ENCODE measurements at places on chromosomes 1 and 21.
A peak's percentile ranks its signal among the peaks of the same experiment; 100 is the strongest.

DNA sequence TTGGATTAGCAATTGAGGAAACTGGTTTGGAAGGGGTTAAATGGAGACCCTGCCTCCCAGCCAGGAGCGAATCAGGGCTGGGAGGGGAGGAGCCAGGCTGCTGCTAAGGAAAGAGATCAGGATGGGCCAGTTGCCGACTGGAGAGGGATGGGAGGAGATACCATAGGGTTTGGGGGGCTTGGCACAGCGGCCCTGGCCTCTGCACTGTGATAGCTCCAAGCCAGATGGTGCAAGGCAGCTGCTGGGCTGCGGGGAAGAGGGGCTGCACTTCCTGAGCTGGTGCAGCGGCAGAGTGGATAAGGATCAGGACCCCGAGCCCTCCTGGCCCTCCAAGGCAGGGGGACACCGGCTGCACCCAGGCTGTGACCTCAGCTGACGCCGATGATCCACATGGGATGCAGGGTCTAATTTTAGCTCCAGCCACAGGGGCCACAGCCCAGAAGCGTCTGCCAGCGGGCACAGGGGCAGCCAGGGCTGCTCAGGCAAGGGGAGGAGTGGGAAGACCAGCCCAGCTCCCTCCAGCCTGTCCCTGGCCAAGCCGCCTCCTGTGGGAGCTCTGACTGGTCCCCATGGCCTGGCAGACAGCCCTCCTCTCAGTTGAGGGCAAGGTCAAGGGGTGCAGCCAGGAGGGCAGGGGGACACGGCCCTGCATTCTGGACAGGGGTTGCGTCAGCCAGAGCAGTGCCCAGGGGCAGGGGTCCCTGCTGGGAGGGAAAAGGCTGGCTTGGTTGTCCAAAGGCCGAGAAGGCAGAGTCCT is at the start of gene EXTL1:
EXTL1 (plus strand) TSS at position 129 of the 757 bp plus-strand sequence. CDS start 872 bp downstream, outside the sequence.
- no peak for DNase-seq

- DNase-seq: no peak
Measured at GRCh38 chr1:221150996-221151395, 271.8 kb downstream of the HLX start.

DNA sequence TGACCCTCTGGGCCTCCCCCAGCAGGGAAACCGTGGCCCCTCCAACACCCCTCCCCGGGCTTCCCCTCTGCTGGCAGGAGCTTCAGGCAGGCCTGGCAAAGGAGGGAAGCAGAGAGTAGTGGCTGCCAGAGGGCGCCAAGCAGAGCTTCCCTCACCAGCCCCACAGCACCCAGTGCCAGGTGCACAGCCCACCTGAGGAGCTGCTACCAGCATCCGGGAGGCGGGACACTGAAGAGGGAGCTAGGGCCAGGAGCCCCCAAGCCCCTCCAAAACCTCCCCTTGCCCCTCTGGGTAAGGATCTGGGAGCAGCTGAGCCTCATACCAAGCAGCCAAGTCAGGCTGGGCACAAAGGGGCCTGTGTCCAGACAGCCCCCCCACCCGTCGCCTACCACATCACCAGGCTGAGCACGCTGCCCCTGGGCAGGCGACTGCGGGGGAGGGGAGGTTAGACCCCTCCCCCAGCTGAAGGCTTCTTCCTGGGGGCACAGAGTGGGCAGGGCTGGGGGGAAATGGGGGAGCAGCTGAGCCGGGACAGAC is 19.6 kb downstream of the CCDC24 start:
- no peak for DNase-seq

GRCh38 chr1:184649451-184649888 is 105.2 kb downstream of the EDEM3 start:
- no peak for DNase-seq

DNA sequence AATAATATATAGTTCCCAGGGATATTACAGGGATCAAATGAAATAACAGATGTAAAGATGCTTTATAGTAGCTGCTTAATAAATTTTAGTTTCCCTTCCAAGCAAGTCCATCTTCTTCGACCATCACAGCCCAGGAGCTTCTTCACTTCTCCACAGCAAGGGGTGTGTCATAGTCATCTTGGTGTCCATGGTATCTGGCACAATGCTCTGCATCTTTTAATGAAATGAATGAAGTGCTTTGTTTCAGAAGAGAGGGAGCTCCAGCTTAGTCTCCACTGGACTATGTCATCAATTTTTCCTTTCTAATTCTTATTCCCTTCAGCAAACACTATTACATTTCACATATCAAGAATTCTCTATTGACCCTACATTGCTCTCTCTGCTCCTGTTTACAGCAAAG is 4.9 kb upstream of the MACF1 start:
- DNase-seq: no peak

GRCh38 chr1:204274446-204274845 is 60.7 kb upstream of the GOLT1A start:
- DNase-seq: no peak

- DNase-seq: no peak
Measured at GRCh38 chr21:41328660-41329607, 12.3 kb downstream of the FAM3B start.

- no peak for DNase-seq
Measured at GRCh38 chr1:207842506-207842905, 68.4 kb downstream of the CD34 start.

DNA sequence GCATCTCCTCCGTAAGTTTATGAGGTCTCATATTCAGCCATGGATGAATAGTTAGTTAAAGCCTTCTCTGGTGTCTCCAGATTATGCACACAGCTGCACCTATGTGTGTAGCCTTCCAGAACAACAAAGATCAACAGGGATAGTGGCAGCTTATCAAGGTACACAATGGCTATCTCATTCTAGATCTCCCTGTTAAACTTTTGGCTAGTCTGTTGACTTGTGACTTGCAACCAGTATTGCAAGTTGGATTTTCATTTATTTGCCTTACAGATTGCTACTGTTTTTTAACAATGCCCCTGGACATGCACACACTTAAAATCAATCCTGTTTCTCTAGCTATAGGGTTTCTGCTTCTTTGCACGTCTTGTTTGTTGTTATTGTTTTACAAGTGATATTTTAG is 363.2 kb downstream of the OMA1 start:
- no peak for DNase-seq

DNA sequence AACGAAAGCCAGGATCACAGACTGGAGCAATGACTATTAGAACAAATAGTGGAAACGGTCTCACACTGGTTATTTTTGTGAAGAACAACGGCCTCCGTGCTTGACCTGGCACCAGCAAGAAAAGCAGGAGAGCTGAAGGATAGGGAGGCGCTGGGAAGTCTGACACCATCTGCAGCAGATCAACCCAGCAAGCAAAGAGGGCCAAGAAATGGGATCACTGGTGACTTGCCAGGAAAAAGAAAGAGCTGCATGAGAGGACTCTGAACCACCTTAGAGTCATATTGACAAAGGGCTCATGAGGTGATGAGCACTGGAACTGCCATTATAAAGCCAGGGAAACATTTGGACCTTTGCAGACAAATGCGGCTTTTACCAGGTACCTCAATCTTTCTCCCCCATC is 25.0 kb downstream of the MTOR start:
- no peak for DNase-seq

DNA sequence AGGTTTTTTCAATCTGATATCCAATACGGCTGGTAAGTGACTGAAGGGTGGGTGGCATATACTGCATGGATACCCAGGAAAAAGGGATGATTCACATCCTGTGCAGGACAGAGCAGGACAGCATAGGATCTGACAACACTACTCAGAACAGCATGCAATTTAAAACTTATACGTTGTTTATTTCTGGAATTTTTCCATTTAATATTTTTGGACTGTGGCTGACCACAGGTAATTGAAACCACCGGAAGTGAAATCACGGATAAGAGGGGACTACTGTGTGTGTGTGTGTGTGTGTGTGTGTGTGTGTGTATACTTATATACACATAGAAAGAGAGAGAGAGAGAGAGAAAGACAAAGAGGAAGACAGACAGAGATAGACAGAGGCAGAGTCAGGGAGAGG is 23.0 kb downstream of the ERICH3 start:
- no peak for DNase-seq

DNA sequence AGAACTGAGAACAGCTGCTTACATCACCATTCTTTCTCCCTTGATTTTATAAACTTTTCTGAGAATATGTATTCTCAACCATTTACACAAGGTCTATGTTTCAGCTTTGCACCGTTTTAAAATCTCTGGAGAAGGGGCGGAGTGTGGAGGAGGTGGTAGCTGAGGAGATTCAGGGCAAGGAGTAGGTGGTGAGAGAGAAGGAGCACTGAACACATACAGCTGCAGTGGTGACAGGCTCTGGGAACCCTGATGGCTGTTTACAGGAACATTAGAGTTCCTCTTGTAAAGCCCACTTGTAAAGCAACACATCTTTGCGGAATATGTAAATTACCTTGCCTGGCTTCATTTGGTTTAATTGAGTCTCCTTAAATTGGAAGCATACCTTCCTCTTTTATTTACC is 89.7 kb downstream of the SMYD2 start:
- DNase-seq: no peak

- DNase-seq: no peak
Measured at GRCh38 chr21:20353351-20353750, 644.9 kb upstream of the NCAM2 start.

GRCh38 chr1:70353601-70354331 is 756 bp downstream of the ANKRD13C start:
- peak; percentile 17 for DNase-seq

GRCh38 chr1:27618341-27619082 is 14.6 kb upstream of the AHDC1 start:
- DNase-seq: no peak

DNA sequence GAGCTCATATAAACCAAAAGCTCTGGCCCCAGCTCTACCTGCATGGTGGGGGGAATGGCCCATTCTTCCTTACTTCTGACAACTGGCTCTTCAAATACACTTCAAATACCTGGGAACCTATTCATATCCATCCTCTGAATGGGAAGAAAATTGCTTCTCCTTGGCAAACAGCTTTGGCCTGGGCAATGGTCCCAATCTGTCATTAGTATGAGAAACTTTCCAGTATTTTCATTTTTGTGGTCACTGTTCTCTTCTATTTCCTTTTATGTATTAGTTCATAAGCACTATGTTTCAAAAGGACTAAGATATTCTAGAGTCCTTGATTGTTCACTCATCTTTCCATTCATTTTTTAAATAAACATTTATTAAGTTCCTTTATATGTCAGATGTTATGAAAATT is 5.2 kb upstream of the HSD3B2 start:
- no peak for DNase-seq

DNA sequence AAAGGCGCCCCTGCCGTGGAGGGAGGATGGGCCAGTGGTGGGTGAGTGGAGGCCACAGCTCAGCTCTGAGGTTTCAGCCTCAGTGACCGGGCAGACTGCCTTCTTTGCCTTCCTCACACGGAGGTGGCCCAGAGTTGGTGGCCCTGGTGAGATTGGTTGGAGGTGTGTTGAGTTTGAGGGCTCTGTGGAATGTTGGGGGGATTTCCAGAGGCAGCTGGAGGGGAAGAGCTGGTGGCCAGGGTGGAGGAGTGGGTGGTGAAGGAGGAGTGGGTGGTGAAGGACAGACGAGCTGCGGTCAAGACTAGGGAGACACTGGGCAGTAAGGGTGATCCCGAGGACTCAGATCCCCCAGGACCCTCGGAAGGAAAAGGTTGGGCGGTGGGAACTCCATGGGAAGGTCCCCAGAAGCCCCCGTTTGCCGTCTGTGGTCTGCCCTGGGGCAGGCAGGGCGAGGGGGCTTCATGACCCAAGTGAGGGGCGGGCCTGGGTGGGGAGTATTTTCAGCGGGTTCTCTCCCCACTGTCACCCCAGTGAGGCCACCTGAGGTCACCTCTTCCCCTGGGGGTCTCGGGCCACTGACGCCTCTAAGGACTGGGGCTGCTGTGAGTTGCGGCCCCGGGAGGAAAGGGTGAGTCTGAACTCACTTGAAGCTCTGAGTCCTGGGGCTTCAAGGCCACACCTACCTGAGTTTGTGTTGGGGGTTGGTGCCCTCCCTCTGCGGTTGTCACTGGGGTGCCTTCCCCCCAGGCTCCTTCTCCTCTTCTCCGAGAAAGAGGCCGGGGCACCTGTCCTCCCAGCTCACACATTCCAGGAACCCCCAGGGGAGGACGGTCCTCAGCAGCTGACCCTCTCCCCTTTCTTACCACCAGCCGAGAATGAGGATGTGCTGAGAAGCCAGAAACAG is 22.7 kb upstream of the PIK3CD start:
- DNase-seq: peak; percentile 34

DNA sequence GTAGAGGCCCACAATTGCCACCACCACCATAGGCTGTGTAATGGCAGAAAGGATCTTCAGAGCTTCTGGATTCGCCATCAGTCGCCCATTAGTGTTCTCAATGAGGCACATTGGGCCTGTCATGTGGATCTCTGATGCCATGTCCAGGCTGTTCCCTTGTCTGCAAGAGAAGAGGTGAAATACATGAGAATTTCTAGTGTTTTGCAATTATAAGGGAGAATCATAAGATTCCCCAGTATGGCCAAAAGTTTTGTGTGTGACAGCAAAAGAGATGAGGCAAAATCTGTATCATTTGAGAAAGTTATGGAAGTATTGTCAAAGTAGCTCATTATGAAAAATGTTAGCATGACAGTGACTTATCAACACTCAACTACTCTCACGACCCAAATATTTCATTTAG is 1.9 kb downstream of the GBP1 start:
- no peak for DNase-seq

DNA sequence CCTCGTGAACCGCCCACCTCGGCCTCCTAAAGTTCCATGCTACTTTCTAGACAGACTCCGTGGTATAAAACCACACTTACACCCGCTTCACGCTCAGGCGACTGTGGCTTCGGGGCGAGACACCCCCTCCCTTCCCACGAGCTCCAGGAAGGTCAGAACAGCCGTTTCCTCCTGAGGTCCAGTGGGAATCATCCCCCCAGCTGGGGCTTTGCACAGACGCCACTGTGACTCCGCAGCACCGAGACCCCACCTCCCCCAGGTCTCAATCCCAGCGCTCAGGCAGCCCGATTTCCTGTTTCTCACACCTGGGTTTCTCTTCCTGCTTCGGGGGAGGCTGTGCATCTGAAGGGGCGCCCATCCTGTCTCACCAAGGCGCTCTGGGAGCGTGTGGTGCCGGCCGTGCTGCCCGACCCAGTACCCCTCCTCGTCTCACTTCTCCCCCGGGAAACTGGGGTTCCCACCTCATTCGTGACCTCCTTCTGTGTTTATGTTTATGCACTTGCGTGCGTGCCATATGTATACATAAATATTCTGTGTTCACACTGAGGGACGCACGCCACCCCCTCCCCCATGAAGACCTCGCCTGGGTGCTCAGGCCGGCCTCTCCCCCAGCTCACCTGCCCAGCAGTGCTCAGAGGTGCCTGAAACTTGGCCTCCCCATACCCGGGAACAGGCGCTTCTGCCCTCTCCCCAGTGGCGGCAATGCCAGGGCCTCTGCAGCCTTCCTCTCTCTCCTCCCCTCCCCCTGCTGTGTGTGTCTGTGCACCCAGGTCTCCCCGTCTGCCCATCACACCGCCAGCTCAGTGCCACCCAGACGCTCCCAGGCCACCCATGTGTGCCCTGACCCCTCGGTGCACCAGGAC is 14.6 kb downstream of the SLC35E2B start:
- peak; percentile 22 for DNase-seq

- DNase-seq: no peak
Measured at GRCh38 chr1:182795563-182796228, 6.1 kb downstream of the NPL start.

All from stimulated activated CD4-positive, alpha-beta T cell treated with anti-CD3 and anti-CD28 coated beads, Interleukin-1b, Interleukin-23, amount 100 ng/mL, for 4 hours (primary cell).